ENCODE measurements at places on chromosomes 4 and X.

- DNase-seq, result no peak
These were observed 60.3 kb upstream of the MXD4 start for GRCh38 chr4:2322227-2322626.

DNA sequence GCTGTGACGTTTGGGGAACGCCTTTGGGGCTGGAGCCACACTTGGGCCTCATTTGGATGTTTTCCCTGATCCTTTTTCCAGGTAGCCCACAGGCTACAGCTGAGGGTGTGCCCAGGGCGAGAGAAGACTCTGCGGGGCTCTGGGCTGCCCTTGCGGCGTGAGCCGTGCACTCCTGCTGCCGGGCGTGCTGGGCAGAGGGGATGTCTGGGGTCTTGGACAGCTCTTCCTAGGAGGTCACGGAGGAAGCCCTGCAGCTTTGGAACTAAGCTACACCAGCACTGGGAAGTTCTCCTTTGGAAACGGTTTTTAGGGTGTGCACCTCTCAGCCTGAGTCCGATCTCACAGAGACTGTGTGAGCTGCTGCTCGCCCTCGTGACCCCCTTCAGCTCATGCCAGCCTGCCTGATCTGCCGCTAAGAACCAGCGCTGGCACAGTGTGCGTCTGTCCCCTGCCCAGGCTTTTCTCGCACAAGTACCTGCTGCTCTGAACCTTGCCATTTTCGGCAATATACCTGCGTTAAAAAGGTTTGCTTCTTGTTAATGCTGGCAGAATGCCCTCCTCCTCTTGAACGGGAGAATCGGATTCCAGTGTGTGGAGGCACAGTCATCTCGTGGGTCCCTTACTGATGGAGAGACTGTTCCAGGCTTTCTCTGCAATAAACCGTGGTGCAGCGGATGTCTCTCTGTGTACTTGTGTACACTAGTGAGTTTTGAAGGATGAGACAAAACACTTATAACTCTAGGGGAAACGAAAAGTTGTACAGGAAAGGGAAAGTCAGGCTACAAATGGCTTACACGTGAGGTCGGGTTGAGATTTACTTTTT, 14.3 kb downstream of the MSANTD1 start:
- DNase-seq, result no peak

- no peak for DNase-seq
These were observed 30.7 kb downstream of the TAF7L start for GRCh38 chrX:101260435-101260834.

GRCh38 chr4:87659247-87659931, 9.3 kb downstream of the DMP1 start:
- no peak for DNase-seq

GRCh38 chr4:138835832-138836533, 179.6 kb upstream of the NOCT start:
- no peak for DNase-seq

DNA sequence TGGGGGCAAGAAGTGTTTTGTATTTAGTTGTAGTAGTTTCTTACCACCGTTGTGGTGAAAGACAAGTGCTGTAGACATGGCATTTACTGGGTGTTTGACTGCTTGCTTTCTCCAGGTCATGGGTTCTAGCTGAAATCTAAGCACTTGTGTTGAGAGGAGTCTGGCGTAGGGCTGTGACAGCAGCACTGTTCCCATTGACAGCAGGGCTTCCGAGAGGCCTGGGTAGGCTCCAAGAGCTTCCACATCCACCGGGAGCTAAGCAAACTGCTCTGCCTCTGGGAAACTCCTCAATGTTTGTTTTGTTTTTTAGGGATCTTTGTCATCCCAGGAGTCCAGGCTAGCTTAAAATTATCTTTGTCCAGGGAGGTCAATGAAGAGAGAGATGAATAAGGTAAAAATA, 44.3 kb downstream of the BMPR1B start:
- no peak for DNase-seq

DNA sequence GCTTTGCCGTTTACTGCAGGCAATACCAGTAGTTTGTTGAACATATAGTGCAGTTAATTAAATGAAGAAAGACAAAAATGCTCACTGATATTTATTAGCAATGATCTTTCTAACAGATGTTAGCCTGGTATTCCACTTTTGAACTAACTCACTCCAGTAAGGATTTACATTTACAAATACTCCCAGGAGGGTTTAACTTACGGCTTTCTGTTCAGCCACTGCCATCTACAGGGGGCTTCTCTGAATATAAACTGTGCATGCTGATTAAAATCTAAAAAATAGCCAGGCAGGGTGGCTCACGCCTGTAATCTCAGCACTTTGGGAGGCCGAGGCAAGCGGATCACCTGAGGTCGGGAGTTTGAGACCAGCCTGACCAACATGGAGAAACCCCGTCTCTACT, 2.2 kb upstream of the SRD5A3 start:
- DNase-seq, result no peak

DNA sequence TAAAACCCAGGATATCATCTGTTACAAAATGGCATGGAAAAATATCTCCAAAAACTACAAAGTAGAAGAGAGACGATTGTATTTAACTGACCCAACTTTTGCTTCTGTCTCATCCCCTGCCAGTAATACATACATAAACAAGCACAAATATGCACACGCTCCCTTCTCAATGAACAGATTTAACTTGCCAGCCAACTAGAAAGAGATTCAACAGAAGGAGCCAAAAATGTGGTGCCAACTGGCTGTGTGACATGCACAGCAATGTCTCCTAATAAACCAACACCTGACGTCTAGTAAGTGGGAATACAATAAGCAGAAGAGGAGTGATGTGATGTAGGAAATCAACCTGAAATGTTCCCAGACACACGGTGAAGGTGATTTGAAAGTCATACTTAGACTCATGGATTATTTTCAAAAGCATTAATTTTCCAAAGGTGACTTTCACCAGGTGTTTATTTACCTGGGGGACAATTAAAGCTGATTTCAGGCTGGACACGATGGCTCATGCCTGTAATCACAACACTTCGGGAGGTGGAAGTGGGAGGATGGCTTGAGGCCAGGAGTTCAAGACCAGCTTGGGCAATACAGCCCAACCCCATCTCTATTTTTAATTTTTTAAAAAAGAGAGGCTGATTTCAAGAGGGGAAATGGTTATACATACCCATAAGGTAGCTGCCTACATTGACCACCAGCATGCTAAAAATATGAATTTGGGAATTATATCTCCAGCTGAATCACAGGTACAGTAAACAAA, 33.7 kb downstream of the SH3RF1 start:
- DNase-seq, result no peak

DNA sequence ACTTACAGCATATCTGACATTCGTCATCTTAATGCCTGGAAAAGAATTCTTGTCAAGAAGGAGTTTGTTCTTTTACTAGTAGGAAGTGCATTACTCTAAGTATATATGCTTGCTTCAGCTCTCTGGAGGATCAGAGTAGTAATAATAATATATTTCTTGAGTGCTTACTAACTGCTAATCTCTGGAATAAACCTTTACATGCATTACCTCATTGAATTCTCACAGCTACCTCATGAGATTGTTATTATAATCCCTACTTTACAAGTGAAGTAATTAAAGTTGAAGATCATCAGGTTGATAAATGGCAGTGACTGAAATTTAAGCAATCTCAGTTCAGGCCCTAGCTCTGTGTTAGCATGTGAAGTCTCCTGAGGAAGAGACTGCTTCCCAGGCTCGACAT, 115.0 kb upstream of the PDE5A start:
- no peak for DNase-seq

DNA sequence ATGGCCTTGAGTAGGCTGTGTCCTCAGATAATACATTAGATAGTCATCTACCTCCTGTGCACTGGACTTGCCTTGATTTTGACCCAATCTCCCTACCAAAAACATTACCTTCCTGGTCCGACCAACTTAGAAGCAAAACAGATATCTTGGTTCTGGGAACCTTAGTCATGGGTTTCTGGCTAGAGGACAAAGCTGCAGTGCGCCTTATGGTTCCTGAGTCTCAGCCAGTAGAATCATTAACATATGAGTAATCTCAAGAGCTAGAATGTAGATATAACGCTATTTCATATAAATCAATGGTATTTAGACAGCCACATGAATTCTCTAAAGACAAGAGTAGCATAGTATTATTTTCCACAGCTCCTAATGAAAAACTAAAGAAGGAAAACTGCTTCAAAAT, 83.1 kb downstream of the GRIA3 start:
- no peak for DNase-seq

DNA sequence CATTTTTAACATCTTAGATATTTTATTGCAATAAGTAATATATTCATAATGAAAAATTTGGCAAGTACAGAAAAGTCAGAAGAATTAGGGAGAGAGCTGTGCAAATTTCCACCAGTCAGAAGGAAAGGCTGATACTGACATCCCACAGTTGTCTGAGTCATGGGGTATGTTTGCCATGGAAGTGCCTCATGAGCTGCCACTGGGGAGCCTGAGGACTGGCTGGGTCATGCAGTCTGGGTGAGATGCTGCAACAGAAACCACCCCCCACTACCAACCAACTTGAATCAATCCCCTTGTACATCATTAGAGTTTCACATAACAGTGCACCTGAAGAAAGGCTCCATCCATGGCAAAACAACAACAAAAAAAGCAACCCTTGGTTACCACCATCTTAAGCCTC, 45.2 kb upstream of the ENPP6 start:
- DNase-seq, result no peak

Data from activated CD4-positive, alpha-beta T cell treated with anti-CD3 and anti-CD28 coated beads, Interleukin-2, amount 50 U/mL, for 1 hour (primary cell).